ENCODE measurements at places on chromosomes 12 and 14.

GRCh38 chr12:39553476-39553875 lies 66.1 kb downstream of the ABCD2 start:
- no peak for DNase-seq

- no peak for DNase-seq
Measured at GRCh38 chr12:12436831-12437345, 80.0 kb downstream of the BORCS5 start.

GRCh38 chr14:56334458-56334857 lies 216.2 kb downstream of the PELI2 start:
- DNase-seq, result no peak

DNA sequence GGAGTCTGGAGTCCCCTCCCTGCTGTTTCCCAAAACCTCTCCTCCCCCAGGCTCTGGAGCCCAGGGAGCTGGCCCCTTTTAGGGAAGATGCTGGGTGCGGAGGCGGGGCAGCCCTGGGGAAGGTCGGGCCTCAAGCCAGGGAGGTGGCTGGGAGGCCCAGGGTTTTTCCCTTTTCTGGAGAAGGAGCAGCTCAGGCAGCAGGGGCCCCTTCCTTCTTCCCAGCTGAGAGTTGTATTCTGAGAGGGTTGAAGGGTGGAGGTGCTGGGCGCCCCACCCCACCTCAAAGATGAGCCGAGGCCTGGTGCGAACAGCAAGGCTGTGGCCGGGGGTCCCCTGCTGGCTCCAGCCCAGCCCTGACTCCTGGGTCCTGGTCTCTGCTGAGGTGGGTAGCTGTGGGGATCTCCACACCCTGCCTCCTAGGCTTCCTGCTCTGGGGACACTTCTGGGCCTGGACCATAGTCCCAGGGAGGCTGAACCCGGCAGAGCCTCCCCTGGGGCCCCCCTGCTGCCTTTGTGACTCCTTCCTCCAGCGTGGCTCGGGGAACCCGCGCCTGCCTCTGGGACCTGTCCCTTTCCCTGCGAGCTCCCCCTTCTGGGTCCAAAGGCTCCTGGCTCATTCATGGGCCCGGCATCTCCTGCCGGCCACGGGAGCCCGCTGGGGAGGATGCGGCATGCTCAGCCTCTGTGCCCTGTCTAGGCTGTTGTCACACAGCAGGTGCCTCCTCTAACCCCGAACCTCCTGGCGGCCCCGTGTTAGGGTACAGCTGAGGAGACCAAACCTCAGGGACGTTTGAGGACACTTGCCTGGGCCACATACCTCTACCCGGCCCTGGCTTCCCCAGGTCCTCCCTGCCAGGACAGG lies 4.4 kb downstream of the TRMT61A start:
- DNase-seq, result no peak

DNA sequence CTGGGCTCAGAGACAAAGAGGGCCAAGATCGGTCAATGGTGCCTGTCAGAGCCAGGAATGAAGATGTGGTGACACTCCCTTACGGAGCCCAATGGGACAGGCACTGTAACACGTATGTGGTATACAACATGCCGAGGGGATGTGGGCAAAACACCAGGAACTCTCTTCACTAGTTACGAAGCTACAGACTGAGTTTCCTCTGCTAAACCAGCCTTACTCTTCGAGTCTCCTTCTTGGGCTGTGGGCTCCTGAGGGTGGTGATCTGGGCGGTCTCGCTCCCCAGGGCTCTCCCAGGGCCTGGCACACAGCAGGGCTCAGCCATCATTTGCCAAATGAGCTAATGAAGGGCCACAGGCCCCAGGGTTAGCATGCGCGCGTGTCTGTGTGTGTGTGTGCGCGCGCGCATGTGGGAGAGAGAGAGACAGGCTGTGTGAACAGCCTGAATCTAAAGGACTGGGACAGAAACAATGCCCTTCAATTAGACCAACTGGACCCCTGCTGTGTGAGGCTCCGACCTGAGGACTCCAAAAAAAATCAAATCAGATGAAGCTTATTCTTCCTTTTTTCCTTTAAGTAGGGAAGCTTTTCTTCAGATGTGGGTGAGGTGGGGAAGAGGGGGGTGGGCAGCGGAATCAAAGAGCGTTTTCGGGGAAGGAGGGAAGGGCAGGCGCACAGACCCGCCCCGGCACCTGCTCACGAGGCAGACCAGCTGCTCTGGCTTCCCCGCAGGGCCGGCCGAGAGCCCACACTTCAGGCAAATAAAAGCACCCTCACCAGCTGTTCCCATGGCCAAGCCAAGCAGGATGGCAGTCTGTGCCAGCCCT lies 42.5 kb downstream of the CCDC88C start:
- DNase-seq, result peak; percentile 23

DNA sequence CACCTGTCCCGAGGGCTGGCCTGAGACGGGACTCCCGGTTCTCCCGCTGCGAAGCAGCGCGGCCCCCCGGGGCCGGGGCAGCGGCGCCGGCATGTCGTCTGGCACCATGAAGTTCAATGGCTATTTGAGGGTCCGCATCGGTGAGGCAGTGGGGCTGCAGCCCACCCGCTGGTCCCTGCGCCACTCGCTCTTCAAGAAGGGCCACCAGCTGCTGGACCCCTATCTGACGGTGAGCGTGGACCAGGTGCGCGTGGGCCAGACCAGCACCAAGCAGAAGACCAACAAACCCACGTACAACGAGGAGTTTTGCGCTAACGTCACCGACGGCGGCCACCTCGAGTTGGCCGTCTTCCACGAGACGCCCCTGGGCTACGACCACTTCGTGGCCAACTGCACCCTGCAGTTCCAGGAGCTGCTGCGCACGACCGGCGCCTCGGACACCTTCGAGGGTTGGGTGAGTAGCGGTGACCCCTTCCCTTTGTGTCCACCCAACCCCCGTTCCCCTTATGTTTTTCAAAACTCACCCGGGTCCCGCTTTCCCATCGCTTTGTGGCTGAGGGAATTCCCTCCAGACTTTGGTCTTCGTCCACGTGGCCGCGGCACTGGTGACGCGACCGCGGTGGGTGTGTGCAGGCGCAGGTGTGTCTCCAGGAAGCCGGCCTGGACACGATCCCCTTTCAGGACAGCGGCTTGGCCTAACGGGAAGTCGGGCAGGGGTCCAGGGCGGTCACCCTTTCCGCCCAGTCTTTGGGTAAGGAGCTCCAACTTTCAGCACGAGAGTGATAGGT lies 826 bp downstream of the PRKCH start:
- DNase-seq, result no peak

DNA sequence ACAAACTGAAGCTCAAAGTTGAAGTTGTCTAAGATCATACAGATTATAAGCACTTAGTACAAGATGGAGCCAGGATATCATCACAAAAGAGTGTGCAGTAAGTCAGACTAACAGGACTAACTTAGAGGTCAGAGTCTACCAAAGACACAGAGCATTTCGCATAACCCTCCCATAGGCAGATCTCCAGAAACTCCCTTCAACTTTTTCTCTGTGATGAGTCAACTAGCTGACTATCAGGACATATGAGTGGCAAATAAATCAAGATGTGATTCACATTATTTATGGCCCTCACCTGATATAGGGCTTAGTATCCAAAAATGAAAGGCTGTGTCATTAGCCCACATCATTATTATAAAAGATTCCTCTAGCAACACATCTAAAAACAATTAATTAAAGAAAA lies 484.6 kb downstream of the GALC start:
- no peak for DNase-seq

GRCh38 chr12:124418791-124419190 lies 123.9 kb downstream of the RFLNA start:
- DNase-seq, result no peak

GRCh38 chr12:14958361-14959125 lies 2.9 kb downstream of the ARHGDIB start:
- no peak for DNase-seq

DNA sequence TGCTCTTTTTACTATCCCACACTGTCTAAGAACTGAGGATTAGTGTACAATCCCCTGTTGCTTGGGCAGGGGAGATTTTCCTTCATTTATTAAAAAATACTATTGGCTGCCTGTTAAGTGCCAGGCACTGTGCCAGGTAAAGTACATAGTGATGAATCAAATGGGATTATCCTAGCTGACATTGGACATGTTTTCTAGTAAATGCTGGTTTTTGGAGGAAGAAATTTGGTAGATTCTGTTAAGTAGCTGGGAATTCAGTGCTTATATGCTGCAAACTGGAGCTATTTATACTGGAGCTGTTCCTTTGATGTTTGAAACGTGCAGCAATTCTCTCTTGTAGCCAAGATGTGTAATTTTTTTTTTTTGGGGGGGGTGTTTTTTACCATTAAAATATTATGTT lies 299.6 kb downstream of the EMP1 start:
- no peak for DNase-seq
